ENCODE measurements at places on chromosomes 13 and 19. TPM values are rescaled to one million over a fixed set of nuclear protein-coding genes. Genes with fewer than 3 reads are reported as not detected.
A peak's percentile ranks its signal among the peaks of the same experiment; 100 is the strongest.

The SERPINE3 gene
- not detected for polyA plus RNA-seq

The NDFIP2 gene
- 15.7 TPM for polyA plus RNA-seq

The PLVAP gene
- 289 TPM for polyA plus RNA-seq

The ZNF816 gene
- polyA plus RNA-seq = 5.9 TPM

The SLC5A5 gene
- not detected for polyA plus RNA-seq

The RAD23A gene
- polyA plus RNA-seq = 129 TPM

The AMH gene
- polyA plus RNA-seq = 0.44 TPM

The TMEM238 gene
- 0.43 TPM for polyA plus RNA-seq

The SYCN gene
- polyA plus RNA-seq = not detected

The PODNL1 gene
- 2.4 TPM for polyA plus RNA-seq

The AZU1 gene
- 0.15 TPM for polyA plus RNA-seq

GRCh38 chr13:21124852-21125251, 51.5 kb downstream of the SKA3 start:
- no peak for DNase-seq

GRCh38 chr19:46487802-46488445, 7.7 kb downstream of the PNMA8B start:
- DNase-seq = peak; percentile 46

DNA sequence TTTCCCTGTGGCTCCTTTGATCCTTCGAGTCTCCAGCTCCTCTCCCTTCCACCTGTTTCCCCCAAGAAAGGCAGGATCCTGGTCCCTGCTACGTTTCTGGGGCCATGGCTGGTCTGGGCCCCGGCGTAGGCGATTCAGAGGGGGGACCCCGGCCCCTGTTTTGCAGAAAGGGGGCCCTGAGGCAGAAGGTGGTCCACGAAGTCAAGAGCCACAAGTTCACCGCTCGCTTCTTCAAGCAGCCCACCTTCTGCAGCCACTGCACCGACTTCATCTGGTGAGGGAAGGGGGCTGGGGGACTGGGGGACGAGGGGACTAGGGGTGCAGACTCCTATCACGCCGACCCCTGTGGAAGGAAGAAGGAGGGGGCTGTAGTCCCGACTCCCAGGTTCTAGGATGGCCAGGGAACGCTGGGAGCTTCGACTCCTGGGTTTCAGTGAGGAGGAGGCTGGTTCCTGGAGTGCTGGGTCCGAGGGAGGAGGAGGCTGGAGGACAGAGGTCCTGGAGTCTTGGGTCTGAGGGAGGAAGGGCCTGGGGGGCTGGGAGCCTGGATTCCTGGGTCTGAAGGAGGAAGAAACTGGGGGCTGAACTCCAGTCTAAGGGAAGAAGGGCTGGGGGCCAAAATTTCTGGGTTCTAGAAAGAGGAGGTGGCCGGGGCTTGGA, 524 bp downstream of the PRKCG start:
- no peak for DNase-seq

- no peak for DNase-seq
Observed at GRCh38 chr19:55133639-55134444, 15.2 kb downstream of the TNNT1 start.

DNA sequence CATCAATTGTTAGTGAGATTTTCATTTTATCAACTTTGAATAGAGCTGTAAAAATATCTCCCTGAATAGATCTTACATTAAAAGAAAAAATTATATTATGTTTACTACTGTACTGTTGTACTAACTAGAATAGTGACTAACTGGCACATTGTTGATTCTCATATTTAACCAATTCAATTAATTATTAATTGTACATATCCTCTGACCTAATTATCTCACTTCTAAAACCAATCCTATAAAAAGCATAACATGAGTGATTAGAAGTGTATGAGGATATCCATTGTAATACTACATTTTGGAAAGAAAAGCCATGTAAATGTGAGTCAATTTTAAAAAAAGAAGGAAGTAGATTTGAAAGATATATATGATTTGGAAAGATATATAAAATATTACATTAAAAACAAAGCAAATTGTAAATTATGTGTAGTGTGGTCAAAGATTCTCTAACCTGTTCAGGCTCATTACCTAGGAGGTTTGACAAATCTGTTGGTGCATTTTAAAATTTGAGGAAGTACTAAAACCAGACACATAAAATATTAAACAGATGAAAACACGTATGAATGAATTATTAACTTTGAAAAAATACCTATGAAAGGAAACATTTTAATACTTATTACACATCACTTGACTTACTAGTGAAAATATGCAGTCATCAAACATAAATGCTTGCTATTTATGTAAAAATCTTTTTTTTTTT, 829.8 kb upstream of the SLC10A2 start:
- no peak for DNase-seq

DNA sequence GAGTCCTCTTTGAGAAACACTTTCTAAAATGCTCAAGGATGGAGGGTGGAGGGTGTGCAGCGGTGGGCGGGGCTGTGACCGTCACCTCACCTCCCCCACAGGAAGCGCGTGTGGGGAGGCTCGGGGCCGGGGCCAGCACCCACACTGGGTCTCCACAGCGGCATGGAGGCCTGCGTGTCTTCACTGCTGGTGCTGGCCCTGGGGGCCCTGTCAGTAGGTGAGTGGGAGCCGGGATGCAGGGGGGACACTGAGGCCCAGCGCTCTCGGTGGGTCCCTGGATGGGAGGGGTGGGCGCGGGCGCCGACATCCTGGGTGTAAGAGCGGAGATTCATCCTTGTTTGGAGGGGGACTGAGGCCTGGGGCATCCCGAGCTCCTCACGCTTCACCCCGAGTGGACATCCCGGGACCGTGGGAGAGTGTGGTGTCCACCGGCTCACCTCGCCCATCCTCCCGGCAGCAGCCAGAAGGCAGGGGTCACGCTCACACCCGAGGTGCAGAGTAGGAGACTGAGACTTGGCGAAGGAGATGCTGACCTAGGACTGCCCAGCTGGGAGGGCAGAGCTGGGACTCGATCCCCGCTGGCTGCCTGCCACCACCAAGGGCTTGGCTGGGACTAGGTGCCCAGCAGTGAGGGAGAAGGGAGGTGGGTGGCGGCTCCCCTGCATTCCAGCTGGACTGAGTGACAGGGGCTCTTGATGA, at the start of gene GZMM:
GZMM (plus strand) TSS at position 144 of the 699 bp plus-strand sequence; CDS start at position 163, 19 bp downstream.
- no peak for DNase-seq

DNA sequence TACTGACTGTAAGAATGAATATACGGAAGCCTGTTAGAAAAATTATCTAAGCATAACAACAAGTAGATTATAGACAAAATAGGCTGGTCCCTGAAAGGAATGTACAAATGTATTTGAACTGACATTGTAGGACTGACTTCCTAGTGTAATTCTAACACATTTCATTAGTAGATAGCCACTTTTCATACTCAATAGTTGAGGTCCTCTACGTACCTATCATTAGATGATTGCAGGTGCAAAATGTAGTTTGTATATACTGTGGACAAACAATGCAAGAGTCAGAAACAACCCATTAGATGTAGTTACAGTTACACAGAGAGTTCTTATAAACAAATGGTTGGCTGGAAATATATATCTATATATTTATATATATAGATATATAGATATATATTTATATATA, 402.3 kb upstream of the SLITRK6 start:
- DNase-seq = no peak

GRCh38 chr13:63190742-63191141, 1775.1 kb upstream of the PCDH20 start:
- DNase-seq = no peak

DNA sequence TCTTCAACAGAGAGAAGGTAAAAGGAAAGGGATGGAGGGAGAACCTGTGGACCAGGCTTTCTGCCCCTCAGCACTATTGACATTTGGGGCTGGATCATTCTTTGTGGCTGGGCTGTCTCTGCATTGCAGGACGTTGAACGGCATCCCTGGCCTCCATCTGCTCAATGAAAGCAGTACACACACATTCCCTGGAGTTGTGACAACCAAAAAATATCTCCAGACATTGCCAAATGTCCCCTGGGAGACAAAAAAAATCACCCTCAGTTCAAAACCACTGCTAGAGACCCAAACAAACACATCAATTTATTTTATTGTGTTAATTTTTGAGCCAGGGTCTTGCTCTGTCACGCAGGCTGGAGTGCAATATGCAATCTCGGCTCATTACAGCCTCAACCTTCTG, 43.3 kb downstream of the INSR start:
- no peak for DNase-seq

DNA sequence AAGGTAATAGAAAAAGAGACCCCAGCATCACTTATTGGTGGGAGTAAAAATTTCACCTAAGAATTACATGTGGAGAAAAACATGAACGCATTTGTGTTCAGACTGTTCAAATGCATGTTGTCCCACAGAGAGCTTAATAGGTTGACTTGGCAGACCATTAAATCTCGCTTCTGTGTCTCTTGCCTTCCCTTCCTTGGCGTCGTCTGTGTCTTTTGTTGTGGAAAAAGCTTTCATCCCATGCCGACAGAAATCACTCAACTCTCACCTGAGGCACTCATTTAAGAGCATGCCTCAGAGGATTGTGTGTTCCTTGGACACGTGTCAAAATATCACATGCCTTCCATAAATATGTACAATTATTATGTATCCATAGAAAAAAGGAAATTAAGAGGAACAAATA, 24.4 kb upstream of the CACNA1A start:
- DNase-seq = no peak

- no peak for DNase-seq
Observed at GRCh38 chr13:76038920-76039716, 403.0 kb downstream of the LMO7 start.

DNA sequence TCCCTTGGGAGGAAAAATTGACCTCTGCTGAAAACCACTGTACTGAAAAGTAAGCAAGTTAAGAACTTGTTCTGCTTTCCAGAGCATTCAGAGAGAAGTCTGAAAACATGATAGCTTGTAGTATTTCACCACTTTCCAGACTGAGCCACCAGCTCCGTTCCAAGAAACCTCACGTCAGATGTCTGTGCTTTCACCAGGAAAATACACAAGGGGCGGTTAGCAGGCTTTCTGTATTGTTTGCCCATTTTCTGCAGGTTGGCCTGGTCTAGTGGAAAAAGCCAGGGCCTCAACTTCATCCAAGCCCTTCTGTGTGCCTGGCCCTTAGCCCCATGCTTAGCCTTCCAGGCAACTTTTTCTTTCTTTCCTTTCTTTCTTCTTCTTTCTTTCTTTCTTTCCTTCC, 36.4 kb downstream of the RXFP2 start:
- no peak for DNase-seq

- no peak for DNase-seq
Observed at GRCh38 chr19:44924243-44924725, 9.9 kb downstream of the APOC1 start.

- DNase-seq = no peak
Observed at GRCh38 chr13:111923439-111923838, 143.5 kb upstream of the SOX1 start.

GRCh38 chr13:31242367-31242766, 42.6 kb downstream of the B3GLCT start:
- no peak for DNase-seq

- no peak for DNase-seq
Observed at GRCh38 chr13:113814435-113814821, 49.4 kb downstream of the GAS6 start.

- DNase-seq = no peak
Observed at GRCh38 chr19:19538785-19539166, 711 bp downstream of the CILP2 start.

GRCh38 chr13:62450759-62451158, 1035.1 kb upstream of the PCDH20 start:
- DNase-seq = no peak

DNA sequence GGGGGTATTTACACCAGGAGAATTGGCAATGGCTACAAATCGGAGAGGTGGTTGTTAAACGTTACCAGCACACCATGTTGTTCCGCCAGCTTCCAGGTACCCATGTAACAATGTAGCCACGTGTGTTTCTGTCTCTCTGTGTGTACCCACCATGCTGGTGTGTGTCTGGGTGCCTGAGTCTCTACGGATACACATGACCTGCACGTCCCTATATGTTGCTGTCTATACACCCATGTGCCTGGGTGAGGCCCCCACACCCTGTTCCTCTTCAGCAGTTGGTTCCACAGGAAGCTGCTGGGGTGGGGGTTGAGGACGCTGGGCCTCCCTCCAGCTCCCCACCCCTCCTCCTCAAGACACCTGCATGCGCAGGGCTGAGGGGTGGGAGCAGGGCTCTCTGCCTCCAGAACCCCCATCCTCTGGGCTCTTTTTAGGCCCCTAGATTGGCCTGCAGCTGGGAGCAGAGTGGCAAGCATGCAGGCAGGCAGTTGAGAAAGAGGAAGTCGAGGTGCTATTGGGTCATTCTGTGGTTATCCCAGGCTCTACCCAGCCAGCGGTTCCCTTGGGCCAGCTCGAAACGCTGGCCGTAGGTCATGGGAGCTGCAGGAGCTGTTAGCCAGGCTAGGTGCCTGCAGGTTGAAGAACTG, at the start of gene ARHGEF18:
ARHGEF18 (plus strand) TSS at position 351 of the 644 bp plus-strand sequence. CDS start 13,954 bp downstream, outside the sequence.
- DNase-seq = no peak

- no peak for DNase-seq
Observed at GRCh38 chr19:24078680-24079079, 8.3 kb upstream of the ZNF254 start.

GRCh38 chr13:23703246-23703860, 133.1 kb downstream of the TNFRSF19 start:
- DNase-seq = no peak

- no peak for DNase-seq
Observed at GRCh38 chr13:43537124-43537523, 249.6 kb downstream of the ENOX1 start.

All from urinary bladder (tissue), 4 donors.